T-helper 22 cell (primary cell): ENCODE measurements at places on chromosomes 6 and 20.

DNA sequence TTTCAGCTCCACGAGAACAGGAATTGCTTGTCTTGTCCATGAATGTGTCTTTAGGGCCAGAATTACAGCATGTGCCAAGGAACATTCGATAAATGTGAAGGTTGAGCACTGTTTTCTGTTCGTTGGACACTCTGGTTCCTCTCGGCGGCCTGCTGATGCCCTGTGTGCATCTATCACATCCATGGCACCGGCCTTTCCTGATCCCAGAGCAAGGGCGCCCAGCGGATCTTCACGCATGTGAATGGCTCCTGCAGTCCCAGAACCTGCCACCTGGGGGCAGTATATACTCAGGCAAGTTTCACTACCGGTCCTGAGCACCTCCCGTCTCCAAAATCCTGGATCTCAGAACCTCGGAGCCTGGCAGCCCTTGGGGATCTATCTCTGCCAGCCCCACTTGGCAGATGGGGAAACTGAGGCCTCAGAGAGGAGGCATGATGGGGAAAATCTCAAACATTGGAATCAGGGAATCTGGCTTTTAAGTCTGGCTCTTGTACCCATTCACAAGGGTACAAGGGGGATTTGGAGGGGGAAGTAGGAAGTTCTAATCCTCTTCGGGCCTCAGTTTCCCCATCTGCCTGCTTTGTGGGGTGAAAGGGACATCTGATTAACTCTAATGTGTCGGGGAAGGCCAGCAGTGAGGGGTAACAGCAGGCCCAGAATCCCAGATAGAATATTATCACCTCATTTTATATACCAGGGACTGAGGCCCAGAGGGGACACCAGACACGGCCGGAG is 4.3 kb upstream of the CEBPB start:
- peak; percentile 61 for DNase-seq

GRCh38 chr6:22873513-22874136 is 304.3 kb downstream of the HDGFL1 start:
- DNase-seq: no peak

DNA sequence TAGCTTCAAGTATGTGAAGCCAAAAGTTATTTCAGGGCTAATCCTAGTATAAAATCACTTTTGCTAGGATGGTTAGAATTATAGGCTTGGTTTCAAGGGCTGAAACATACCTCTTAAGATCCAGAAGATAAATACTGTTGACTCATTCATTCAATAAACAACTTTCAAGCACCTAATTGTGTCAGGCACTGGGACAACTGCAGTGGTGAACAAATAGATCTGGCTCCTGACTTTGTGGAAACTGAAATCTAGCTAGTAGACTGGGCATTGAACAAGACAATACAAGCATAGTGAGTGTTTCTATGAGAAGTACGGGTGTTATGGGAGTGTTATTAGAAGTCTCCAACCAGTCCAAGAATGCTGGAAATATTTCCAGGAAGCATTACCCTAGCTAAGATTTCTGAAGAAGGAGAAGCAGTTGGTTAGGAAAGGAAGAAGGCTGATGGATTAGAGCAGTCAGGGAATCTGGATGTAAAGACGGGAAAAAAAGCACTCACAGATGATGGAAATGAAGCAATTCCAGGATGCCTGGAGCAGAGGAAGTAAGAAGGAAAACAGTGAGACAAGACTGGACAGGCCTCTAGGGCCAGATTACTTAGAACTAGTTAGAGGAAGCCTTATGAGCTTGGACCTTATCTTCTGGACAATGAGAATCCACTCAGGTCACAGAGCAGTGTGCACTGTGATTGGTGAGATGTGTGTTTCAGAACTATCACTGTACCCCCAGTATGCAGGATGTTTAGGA is 132.6 kb upstream of the RAB32 start:
- DNase-seq: no peak

DNA sequence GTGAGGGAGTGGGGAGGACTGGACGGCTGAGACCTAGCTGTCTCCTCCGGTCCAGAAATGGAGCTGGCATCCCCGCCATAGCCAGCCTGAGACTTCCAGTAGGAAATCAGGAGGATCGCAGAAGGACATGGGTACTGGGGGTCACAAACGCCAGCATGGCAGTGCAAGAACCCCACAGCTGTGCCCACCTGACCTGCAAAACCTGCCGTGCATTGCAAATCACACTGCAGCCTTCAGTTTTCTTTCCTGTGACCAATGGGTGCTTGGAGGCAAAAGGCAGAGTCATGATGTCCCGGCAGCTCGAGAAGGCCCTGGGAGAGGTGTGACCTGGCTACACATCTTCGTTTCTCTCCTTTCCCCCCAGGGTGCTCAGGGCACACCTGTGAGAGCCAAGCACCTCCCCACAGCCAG is 23.3 kb upstream of the PHACTR3 start:
- DNase-seq: no peak
